ENCODE measurements at places on chromosomes 3 and 15.

DNA sequence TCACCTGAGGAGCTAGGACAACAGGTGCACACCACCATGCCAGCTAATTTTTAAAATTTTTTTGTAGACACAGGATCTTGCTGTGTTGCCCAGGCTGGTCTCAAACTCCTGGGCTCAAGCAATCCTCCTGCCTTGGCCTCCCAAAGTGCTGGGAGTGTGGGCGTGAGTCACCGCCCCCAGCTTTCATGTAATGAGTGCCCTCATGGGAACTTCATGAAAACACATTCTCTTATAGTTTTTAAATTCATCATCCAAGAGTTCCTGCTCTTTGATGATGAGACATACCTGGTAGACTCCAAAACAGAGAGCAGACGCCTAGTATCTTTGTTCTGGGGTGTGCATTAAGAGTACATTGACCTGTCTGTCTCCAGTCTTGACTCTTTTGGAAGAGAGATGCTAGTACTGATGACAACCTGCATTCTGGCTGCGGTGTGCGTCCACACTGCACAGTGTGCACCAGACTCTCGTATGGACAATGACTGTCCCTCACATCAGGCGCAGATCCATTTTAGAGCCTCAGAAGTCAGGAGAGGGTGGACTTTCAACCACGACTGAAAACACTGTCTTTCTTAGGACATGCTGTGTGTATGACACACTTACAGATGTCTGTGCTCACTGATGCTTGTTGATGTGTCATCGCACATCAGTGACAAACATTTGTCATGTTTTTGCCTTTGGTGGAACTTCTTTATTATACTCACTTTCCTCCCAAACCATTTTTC is 2.0 kb downstream of the NRROS start:
- DNase-seq = no peak

DNA sequence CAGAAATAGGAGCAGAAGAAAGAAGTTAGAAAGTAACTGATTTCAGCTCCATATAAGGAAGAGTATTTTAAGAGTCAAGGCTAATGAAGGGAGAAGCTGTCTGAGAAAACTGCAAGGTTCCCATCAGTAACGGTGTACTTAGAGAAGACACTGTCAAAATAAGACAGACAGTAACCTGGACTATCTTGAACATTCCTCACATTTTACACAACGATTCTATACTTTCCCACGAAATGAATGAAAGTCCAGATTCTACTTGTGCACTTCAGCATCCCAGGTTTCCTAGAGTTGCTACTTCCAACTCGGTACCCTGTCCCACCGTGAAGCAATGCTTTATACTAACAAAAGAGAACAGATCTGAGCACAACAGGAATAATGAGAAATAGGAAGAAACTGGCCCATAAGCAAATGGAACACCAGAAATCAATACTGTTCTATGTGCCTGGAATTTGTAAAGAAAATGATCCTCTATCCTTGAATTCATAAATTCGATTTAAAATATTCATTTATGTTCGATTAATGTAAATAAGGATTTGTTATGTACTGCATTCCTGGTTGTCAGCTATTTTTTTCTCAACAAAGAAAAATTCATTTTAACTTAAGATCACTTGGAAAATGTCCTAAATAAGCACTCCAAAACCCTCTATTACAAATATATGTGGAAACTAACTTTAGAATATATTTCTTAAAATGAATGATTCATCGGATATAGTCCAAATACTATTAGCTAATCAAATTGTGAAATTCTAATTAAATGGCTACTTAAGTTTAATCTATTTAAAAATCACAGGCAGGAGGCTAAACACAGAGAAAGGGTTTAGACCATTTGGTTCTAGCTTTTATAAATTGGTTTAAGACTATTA is 1.5 kb downstream of the C3orf70 start:
- no peak for DNase-seq

DNA sequence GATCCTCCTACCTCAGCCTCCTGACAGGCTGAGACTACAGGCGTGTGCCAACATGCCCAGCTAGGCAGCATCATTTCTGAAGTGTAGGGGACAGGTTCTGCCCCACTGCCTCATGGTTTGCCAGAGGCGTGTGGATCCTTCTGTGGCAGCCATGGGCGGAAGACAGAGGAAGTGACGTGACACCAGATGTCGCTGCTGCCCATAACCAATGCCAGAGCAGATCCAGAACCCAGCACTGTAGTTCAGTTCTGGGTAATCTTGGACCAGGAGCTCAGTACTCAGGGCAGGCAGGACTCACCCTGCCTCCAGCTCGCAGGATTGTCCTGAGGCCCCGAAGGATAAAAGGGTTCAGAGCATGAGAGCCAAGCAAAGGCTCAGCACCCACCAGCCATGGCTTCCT is 8.2 kb downstream of the RBPMS2 start:
- DNase-seq = no peak

DNA sequence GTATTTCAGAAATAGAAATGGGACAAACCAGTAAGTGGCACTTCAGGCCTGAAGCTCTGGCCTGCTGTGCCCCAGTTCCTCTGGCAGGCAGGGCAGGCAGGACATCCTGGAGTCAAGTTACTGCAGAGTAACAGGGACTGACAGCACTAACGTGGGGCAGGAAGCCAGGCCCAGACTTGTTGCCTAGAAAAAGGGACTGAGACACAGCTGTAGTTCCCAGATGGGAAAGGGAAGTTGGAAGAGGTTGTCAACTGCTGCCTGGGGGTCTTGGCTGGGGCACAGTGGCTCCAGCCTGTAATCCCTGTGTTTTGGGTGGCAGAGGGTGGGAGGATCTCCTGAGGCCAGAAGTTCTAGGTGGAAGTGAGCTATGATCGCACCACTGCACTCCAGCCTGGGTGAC is 171.9 kb downstream of the FMN1 start:
- DNase-seq = no peak

DNA sequence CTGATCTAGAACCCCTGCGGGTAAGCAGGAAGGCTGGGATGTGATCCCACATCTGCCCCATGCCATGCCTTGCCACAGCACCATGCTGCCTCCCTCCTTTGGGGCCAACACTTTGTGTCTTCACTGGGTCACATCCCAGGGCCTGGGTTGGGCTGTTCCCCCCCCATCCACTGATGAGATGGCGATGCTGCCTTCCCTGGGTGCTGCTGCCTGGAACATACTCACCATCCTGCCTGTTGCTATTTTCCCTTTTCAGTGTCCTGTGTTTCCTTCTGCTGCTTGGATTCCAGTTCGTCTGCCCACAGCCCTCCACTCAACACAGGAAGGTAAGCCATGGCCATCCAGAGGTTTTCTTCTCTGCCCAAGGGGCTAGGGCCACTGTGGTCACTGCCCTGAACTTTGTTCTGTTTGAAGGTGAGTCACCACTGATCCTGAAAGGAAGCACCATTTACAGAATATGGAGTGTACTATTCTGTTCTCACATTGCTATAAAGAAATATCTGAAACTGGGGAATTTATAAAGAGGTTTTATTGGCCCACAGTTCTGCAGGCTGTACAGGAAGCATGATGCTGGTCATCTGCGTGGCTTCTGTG is 39.4 kb downstream of the THSD4 start:
- DNase-seq = no peak

DNA sequence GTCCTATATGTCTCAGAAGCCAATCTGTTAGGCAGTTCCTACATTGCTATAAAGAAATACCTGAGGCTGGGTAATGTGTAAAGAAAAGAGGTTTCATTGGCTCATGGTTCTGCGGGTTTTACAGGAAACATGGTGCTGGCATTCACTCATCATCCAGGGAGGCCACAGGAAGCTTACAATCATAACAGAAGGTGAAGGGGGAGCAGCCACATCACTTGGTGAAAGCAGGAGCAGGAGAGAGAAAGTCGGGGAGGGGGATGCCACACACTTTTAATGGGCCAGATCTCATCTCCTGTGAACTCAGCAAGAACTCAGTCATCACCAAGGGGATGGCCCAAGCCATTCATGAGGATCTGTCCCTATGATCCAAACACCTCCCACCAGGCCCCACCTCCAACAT is 9.1 kb downstream of the SLC49A4 start:
- no peak for DNase-seq

DNA sequence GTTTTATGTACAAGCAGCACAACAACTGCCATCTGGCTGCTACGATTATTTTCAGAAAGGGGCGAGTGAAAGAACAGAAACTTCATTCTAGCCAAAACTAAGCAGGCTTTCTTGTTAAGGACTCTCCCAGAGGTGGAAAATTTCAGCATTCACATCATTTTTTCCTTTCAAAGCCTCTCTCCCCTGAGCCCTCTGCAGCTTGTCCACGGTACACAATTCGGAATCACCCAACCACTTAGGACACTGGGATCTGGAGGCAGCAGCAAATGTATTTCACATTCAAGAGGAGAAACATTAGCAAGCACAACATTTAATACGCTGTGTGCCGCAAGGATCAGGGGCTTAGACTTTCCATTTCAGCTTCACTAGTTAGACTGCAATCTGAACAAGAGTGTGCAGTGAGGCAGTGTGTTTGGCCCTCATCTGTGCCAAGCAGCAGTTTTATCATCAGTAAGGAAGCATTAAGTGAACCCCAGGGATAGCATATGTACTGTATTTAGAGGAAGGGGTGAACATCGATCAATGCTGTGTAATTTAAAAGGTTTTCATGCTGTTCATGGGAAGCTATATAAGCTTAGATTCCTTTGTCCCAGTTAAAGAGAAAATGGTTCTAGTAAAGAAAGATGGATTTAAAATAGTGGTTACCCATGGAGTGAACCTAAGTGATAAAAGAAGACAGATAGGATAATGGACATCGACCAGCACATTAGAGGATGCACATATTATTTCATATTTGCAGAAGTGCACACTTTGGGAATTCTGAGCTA is 504.9 kb downstream of the TBL1XR1 start:
- DNase-seq = no peak

DNA sequence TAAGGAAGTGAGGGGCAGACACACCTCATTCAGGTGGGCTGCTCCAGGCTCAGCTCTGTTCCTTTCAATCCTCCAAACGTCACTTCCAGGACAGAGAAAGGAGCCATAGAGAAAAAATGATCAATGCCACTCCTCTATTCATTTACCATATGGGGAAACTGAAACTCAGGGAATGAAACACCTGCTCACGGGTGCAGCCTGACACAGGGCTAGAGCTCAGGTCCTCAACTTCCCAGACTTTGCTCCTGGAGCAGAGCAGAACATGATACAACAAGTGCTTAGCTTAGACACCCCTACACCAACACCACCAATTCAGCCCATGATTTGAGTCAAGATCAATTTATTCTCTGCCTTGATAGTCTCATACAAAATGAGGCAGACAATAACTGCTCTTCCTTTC is 58.5 kb upstream of the LPP start:
- DNase-seq = no peak

GRCh38 chr3:31159331-31160039 is 265.0 kb upstream of the GADL1 start:
- DNase-seq = no peak

All from spleen (tissue), 13 donors.